ENCODE measurements at places on chromosomes 5 and 9.

DNA sequence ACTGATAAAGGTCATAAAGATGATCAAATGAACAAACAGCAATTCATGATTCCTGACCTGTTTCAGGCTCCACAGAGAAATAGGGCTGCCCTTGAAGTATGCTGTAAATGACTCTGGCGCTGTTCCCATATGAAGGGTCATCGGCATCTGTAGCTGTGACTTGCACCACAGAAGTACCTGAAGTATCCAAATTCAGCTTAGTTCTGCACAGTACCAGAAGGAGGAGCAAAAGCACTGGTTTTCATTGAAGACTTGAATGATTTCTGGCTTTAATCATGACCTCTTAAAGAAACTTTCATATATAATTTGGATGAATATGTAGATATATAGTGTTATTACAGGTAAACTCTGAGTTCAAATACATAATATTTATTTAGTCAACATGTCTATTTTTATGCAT is 109.1 kb downstream of the CDH10 start:
- no peak for DNase-seq

GRCh38 chr9:76576344-76576743 is 117.4 kb downstream of the GCNT1 start:
- no peak for DNase-seq

DNA sequence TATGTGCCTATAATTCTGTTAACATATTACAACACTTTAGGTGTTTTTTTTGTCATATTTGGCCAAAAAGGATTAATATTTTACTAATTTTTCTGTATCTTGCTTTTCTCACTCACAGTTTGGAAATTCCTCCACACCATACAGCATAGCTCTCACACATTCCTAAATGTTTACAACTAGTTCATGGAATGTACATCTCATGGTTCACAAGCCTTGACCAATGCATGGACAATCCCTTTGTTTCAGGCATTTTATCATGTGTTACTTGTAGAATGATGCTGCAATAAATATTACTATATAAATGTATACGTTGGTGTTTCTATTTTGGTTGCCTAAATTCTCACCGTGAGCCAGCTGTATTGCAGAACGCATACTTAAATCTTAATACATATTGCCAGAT is 80.5 kb upstream of the SPATA31C2 start:
- no peak for DNase-seq

DNA sequence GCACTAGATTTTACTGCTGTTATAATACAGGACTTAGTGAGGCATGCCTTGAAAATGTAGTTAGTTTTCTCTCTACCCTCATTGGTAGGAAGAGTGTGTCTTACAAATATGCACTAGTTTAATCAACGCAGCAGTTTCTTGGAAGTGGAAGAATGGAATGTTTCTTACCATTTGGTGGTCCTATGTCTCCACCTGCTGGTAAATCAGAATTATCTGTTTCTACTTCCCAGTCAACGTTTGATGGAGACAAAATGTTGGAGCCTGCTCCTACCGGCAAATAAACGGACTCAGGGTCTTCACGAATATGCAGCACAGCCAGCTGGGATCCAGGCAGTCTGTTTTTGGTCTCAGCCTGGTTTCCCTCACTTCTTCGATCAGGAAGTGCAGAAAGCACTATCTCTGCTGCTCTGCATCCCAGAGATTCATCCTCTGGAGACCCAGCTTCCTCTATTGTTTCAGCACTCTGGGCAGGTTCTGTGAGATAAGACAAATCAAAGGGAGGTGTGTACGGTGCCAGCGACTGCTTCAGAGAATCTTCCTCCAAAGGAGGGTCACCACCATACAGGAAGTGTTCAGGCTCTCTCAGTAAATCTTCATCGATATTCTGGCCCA is 59.5 kb upstream of the PCA3 start:
- no peak for DNase-seq

DNA sequence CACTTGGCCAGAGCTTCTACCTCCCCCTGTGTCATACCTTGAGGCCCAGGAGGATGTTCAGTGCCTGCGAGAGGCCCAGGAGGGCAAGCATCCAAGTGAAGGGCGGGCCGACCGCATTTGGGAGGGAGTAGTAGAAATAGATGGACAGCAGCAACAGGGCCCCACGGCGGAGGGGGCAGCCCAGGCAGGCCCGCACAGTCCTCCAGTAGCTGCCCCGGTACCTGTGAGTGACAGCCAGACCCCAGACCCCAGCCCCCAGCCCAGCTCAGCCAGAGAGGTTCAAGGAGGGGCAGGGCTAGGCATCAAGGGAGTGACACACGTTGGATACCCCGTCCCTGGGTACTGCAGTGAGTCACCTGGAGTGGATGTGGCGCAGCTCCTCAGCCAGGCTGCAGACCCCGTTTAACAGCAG is 1.4 kb downstream of the STING1 start:
- DNase-seq = peak; percentile 41

DNA sequence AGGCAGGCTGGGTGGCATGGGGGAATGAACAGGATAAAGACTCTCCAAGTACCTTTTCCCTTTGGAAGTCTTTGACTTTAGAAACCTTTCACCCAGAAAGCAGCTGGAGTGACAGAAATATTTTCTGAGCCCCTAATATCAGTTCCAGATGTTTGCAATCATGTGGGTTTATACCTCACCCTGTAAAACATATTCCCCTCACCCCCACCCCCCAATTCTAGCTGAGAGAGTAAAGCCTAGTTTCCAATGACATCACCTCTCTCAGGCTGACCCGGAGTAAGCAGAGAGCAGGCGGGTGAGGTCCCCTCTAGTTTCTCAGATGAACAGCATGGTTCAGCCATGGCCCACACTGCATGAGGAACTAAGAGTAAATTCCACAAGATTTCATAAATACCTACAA is 82.9 kb upstream of the TRIM32 start:
- no peak for DNase-seq

GRCh38 chr5:22986281-22986680 is 133.1 kb upstream of the CDH12 start:
- DNase-seq = no peak

GRCh38 chr9:135210676-135211523 is 123.4 kb downstream of the OLFM1 start:
- no peak for DNase-seq

DNA sequence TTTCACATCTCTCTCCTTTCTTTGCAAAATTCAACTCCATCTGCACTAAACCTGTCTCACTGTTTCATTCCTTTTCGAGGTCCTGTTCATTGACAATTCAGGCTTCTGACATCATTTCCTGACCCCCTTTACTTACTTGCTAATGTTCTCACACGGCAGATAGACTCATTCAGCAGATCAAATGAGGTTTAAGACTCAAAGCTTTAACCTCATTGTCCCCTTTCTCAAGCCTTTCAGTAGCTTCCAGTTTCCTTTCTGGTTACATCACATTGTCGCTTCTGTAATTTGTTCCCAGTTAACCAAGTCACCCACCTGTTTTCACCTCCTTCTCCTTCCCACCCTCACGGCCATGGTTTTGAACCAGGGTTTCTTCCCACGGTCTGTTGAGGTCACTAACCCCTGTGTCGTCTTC is 143.4 kb upstream of the OTULINL start:
- no peak for DNase-seq

DNA sequence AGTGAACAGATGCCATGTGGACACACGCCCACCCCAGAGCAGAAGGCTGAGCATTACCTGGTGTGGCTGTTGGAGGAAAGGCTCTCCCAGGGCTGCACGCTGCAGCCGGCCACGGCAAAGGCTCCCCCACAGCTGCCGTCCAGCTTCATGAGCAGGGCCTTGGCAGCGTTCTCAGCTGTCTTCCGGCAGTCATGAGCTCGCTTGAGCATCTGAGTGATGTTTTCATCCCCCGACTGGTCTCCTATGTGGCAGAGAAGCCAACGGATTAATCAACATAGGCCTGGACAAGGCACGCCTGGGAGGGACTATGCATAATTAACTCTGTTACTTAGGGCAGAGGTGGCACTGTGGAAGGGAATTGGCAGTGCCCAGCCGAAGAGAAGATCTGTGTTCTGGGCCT is 87.3 kb downstream of the DCP2 start:
- DNase-seq = no peak

DNA sequence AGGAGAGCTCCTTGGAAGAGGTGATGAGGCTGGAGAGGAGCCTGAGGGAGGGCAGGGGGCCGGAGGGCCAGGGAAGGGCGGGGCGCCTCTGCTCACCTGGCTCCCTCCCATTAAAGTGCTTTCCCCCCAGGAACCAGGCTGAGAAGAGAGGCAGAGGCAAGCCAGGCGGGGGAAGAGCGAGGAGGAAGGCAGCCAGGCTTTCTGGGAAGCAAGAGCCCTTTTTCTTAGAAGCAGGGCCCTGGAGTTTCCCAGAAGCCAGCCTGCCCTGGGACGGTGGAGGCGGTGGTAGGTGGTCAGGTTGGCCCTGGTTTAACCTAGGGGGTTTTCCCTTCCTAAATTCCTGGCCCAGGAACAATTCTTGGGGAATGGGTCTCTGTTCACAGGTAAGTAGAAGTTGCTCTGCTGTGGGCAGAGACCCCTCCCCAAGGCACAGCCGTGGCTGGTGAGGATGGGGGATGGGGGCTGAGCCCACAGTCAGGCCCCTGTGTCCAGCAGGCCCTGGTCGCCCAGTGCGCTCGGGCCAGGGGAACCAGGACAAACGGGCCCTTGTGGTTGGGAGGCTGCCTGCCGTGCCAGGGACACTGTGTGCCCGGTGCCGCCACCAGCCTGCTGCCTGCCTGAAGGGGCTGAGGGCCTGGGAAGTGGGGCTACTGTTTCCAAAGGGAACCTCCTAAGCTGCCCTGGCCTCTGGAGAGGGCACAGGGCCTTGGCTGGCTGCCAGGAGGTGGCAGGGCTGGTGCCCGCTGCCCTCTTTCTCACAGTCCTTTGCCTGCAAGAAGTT is 16.6 kb upstream of the RALGDS start:
- DNase-seq = peak; percentile 71

- no peak for DNase-seq
These were observed 156.1 kb upstream of the GHR start for GRCh38 chr5:42267091-42267490.

DNA sequence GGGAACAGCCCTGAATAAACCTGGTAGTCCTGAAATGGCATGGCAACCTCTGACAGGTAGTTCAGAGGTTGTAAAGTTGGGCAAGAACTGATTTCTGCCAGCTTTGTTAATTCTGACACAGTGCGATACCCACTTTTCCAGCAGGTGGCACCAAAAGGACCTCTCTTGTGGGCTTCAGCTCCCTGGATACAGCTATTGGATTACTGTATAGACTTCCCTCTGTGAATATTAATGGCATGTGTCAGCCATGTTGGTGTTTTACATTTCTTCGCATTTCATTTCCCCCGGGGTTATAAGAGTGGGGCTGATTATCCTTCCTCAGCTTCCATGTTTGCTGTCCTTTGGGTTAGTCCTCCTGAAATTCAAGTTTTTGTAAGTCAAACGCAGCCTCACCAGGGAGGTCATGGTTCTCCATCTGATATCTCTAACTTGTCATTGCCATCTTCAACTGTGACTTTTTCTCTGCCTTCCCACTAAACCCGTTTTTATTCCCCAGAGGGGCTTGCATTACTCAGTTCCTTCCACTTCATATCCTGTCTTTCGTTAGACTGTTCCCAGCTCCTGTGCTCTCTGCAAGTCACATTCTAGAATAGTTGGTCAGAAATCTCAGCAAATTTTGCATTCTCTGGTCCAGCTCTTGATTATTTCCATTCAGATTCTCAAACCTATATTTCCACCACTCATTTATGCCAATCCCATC is 135.6 kb downstream of the LIFR start:
- DNase-seq = peak; percentile 42

- no peak for DNase-seq
These were observed 85.1 kb upstream of the LRRTM2 start for GRCh38 chr5:138960145-138960692.

DNA sequence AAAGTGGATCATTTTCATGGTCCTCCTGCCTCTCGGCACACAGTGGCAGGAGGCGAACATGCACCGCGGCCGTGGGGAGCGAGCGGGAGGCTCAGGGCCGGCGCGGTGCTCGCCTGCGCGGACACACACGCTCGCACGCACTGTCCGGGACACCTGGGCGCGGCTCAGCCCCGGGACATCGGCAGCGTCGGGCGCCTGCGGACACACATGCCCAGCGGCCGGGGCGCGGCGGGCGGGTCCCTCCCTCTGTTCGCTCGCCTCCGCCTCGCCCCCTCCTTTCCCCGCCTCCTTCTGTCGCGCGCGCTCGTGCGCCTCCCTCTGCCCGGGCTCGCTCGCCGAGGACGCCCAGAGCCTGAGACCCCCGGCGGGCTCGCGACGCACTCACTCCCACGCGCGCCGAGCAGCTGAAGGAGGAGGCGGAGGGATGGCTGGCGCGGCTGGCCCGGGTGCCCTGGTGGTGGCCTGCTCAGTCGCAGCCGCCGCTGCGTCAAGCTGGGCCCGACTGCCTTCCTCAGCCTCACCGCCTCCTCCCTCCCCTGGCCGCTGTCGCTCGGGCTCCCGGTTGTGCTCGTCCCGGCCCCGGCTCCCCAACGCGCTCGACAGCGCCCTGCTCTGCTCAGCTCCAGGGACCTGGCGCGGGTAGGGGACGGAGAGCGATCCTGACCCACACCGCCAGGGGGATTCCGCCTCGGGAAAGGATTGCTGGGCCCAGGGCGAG is at the start of gene FRMD3:
Gene FRMD3, minus strand, starts transcription at position 230 of the 718 bp plus-strand sequence. Its CDS starts 170 bp downstream, at position 60.
- peak; percentile 91 for DNase-seq

GRCh38 chr5:139062910-139063663 is 135.1 kb downstream of the SIL1 start:
- no peak for DNase-seq

- DNase-seq = no peak
These were observed 646 bp downstream of the SWI5 start for GRCh38 chr9:128276574-128277270.

DNA sequence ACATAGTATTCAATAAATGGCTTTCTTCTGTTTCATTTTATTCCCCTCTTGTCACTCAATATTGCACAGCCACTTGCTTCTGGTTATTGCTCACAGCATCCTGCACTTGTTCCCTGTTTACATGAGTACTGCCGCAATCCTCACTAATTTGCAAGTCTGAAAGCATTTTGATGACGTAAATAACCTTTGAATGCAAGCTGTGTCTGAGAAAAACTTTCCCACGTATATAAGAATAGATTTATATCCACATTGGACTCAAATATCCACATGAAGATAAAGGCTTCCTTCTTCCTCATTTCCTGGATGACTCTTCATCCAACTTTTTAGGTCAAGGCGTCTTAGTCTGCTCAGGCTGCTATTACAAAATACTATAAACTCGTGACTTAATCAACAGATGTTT is 88.2 kb upstream of the DAP start:
- DNase-seq = no peak

DNA sequence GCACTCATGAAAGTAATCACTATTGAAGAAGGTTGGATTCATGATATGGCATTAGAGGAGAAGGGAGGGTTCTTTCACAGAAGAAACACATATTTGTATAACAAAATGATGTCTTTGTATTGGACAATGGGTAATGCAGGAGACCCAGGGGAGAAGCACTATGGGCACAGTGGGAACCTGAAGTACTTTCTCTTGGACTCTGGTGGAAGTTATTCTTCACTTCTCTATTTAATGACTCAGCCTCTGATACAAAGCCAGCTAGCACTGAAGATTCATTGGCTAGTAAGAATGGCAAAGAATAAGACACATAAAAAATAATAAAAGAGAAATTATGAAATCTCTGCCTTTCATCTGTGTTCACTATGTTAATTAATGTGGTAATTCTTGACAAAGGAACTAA is 149.9 kb upstream of the PRR16 start:
- no peak for DNase-seq

Data from left ventricle myocardium inferior (tissue), 1 donor.